ENCODE measurements at places on chromosomes 2 and 18.

- DNase-seq: no peak
Observed at GRCh38 chr2:232927793-232928550, 57.9 kb downstream of the SNORC start.

DNA sequence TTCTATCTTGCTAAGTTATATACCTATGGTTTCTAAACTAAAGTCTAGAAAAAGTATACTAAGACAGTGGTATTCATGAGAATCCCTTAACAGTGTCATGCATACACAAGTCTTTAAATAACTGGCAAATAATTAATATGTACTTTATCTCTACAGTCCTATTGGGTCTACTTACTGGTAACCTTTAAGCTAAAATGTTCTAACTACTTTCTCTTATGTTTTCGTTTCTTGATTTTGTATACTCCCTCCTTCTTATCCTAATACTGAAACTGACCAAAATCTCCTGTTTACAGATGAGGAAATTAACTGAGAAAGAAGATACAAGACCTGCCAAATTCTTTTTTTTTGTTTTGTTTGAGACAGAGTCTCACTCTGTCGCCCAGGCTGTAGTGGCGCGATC, 74.6 kb downstream of the CCDC88A start:
- no peak for DNase-seq

- DNase-seq: no peak
Observed at GRCh38 chr2:231486851-231487596, 22.7 kb upstream of the NCL start.

GRCh38 chr2:53562407-53562806, 205.2 kb upstream of the CHAC2 start:
- DNase-seq: no peak

GRCh38 chr18:49238433-49239042, 221.9 kb downstream of the DYM start:
- DNase-seq: no peak

- DNase-seq: no peak
Observed at GRCh38 chr18:26089293-26090129, 902 bp downstream of the SS18 start.

DNA sequence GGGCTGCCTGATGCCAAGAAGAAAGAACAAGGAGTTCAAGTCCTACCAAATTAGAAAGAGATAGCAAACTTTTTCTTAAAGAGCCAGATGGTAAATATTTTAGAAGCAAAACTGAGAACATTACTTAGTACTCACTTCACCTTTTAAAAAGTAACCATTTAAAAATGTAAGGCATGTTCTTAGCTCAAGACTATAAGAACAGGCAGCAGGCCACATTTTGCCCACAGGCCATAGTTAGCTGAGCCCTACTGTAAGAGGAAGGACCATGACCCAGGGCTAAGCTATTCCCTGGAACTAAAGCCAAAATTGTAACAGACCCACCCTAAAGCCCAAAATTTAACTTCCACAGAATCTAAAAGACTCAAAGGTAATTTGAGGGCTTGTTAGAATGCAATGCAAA, 31.3 kb downstream of the USP40 start:
- DNase-seq: no peak

- no peak for DNase-seq
Observed at GRCh38 chr18:41134426-41134825, 820.6 kb upstream of the PIK3C3 start.

DNA sequence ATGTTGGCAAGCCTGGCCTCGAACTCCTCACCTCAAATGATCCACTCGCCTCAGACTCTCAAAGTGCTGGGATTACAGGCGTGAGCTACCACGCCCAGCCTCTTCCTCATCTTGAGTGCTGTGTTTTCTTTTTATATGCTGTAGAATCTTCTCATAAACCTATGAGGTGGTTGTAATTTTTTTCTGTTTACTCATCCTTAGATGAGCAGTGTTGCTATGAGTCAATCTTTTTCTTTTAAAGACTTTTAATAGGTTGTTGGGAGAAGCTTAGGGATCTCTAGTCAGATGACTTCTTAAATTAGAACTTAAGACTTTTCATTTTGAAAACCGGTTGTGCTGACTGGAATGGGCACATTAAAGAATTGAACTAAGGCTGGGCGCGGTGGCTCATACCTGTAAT, 8.7 kb upstream of the AAK1 start:
- DNase-seq: no peak

DNA sequence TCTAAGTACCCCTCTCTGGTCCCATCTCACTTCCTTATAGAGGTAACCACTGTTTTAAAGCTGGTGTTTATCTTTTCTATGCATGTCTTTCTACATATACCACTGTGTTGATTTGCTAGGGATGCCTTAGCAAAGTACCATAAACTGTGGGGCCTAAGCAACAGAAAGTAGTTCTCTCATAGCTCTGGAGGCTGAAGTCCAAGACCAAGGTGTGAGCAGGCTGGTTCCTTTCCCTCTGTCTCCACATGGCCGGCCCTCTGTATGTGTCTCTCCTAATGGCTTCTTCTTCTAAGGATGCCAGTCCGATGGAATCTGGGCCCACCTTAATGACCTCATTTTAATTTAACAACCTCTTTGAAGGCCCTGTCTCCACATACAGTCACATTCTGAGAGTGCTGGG, 40.8 kb upstream of the ROCK2 start:
- no peak for DNase-seq

GRCh38 chr2:217614498-217614897, 388.3 kb downstream of the TNS1 start:
- DNase-seq: no peak

DNA sequence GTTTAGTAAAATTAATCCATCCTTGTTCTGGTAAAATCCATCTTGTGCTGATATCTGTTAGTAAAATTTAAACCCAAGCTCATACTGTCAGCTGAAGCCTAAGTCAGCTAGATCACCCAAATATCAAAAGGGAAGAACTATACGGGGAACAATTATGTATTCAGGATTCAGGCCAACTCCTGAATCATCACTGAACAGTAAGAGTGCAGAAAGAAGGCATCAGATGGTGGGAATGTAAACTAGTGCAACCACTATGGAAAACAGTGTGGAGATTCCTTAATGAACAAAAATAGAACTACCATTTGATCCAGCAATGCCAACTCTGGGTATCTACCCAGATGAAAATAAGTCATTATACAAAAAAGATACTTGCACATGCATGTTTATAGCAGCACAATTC, 81.8 kb downstream of the RAPGEF4 start:
- DNase-seq: no peak

DNA sequence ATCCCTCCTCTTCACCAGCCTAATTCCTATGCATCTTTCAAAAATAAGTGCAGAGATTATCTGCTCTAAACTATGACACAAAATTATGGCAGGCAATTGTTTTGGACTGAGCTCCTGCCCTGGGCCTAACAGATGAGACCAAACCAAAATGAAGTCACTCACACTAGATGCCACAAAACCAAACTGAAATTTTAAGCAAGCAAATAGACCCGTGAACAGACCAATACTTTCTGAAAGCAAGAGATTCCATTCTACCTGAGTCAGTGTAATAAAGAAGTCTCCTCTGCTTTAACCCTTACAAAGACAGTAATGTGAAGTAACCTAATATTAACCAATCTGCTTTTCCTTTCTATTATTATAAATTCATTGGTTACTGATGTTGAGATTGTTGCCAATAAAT, 84.3 kb downstream of the RIT2 start:
- DNase-seq: no peak

- no peak for DNase-seq
Observed at GRCh38 chr2:174344716-174345461, 10.1 kb downstream of the SP9 start.

DNA sequence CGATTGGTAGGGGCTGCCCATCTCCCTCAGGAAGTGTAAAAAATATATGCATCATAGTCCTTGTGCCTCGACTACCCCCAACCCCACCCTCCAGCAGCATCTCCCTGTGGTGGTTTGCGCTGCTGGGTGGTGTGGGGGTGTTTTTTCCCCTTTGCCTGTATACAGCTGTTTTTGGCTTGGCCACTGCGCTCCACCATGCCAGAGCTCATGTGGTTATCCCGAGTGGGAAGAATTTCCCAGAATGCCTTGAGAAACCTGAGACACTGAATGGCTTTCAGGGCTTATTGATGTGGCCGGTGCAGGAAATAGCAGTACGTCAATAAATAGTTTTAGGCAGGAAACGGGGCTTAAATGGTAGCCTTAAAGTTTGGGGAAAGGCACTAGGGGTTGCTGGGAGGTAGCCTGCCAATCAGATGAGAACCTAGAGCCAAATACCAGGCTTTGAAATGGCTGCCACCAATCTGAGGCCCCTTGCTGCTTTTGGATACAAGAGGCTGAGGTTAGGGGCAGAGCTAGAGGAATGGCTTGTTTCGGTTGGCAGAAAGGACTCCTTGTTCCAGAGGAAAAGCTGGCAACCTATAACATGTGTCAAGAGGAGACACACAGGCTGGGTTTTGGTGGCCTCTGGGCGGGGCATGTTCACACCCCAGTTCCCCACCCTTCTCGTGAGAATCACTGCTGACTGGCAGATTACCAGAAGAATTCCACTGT, 144.1 kb downstream of the SMAD7 start:
- no peak for DNase-seq

- DNase-seq: no peak
Observed at GRCh38 chr2:237153181-237153580, 67.5 kb downstream of the COPS8 start.

- no peak for DNase-seq
Observed at GRCh38 chr18:68727506-68727905, 12.6 kb upstream of the TMX3 start.

DNA sequence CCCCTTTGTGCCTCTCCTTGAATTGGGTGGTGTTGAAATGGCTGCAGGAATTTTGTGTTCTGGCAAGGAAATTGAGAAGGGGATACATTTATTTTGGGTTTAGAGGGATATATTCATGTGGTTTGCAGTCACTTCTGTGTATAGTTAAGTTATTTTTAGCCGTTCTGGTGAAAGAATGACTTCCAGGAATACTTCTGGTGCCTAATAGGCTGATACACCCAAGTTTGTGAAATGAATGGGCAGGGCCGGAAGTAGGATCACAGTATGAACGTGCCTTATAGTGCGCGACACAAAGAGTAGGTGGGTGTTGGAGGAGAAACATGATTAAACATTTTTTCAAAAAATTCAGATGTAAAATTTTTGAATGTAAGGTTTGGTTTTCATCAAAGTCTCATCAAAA, 168.6 kb upstream of the ATP5MC3 start:
- no peak for DNase-seq

- DNase-seq: no peak
Observed at GRCh38 chr18:28691496-28691840, 514.5 kb upstream of the CDH2 start.

DNA sequence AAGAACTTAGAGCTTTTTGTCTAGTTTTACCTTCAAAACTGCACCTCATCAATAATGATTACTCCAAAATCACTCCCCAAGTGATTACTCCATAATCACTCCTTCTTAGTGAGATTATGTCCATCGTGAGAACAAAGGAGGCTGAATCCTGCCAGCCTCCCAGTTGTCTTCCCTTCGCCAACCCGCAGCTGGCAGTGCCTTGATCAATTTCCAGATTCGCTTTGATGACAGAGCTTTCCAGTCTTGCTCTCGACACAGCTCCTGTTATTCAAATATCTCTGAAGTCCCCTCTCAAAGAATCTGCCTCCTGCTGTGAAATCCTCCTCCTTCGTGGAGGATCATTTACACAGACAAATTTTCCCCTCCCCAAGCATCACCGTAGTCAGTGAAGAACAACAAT, 237.7 kb downstream of the EIPR1 start:
- no peak for DNase-seq

DNA sequence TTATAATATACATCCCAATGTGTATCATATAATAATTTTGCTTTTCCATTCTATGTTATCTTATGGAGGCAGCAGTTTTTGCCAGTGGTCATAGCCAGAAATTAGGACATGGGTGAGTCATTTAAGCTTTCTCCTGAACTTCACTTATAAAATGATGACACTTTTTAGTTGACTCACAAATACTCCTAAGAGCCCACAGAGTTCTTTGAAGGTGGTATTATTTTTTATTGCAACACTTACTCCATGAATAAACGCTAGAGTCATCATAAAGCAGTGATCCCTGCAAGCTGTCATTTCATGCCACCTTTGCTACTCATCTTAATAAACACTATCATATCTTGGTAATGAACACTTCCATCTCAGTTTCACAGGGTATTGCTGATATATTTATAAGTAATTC, 69.9 kb upstream of the MAPRE2 start:
- no peak for DNase-seq

DNA sequence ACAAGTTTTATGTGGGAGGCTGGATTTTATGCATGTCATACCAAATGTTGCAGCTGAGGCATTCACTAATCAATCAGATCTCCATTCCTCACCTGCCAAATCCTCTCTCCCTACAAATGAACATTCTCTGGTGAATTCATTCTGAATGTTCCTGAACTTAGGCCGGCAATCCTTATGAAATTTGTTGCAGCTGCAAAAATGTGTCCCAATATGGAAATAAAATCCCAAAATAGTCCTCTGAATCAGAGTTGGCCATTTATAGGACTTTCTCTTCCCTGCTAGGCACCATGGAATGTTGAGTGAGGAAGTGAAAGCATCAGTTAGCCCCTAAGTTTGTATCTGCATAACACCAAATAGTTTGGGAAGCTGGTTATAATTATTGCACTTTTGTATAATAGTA, 25.6 kb downstream of the GCA start:
- DNase-seq: no peak

DNA sequence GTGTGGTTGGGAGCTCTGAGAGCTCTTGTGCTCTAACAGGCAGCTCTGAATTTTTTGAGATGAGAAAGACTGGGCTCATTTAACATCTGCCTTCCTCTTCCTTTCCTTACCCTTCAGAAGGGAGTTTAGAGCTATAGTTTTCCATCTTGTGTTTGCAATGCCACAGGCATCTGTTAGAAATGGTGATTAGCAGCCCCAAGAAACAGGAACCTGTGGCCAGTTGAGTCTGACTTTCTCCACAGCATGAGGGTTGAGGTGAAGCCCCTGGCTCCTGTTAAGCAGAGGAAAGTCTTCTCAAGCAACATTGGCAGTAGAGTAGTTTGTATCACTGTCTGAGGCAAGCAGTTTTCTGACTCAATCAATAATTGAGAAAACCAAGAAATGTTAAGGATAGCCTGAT, 577.4 kb downstream of the ZEB2 start:
- DNase-seq: no peak
